Hematopoietic multipotent progenitor cell treated with erythropoietin and hydrocortisone succinate and interleukin-3 and kit ligand, for 6 days (in vitro differentiated cells): ENCODE measurements at places on chromosomes 12 and 14.
A peak's percentile ranks its signal among the peaks of the same experiment; 100 is the strongest.

DNA sequence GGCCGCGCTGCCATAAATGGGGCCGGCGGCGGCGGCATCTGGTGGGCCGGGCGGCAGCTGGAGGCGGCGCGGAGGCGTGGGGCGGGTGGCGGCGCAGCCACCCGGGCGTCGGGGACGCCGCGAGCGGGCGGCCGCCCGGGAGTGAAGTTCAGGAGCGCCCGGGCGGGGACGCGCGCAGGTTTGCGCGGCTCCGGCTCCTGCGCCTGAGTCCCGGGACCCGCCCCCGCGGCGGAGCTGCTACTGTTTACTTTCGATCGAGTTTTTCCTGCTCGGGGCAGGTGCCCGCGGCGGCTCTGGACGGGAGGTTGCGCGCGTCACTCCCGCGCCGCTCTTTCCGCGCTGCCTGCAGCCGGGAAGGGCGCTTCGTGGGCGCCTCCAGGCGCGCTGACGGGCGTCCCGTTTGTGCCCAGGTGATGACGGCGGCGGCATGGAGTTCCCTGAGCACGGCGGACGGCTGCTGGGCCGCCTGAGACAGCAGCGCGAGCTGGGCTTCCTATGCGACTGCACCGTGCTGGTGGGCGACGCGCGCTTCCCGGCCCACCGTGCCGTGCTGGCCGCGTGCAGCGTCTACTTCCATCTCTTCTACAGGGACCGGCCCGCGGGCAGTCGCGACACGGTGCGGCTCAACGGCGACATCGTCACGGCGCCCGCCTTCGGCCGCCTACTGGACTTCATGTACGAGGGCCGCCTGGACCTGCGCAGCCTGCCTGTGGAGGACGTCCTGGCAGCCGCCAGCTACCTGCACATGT, at the start of gene ZBTB42:
TSS of gene ZBTB42 (plus strand) at position 331 of the 749 bp plus-strand sequence. CDS start at position 428, 97 bp downstream.
- peak; percentile 69 for DNase-seq

- DNase-seq: peak; percentile 61
Measured at GRCh38 chr14:68719634-68720384, 73.1 kb downstream of the ZFP36L1 start.

DNA sequence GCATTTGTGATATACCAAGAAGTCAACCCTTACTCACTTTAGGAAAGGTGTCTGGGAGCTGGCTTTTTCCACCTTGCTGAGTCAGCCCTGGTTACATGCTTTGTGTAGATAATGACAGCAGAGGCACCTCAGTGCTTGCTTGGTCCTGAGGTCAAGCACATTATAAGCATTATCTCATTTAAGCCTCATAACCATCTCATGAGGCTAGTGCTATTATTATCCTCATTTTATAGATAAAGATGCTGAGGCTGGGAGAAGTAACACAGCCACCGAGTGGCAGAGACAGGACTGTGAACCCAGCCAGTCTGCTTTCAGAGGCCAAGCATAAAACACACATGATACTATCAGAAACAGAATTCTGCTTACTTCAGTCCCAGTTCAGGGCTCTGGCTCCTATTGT, 29.4 kb downstream of the MAX start:
- peak; percentile 50 for DNase-seq

DNA sequence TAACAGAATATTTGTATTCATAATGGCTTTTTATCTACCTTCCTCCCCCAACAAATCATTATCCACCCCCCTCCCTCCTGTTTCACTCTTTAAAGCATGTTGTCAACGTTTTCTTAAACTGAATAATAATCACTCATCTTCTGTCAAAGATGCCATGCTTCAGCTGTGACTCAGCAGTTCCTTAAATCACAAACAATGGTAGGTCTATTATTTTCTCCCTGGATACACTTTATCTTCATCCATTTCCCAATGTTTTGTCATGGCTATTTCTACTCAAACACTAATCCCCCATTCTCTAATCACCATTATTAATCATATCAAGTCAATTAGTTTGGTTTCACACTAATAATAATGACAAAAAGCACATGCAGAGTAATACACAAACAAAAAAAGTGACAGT, 6.5 kb downstream of the CLEC12B start:
- peak; percentile 24 for DNase-seq

- DNase-seq: no peak
Measured at GRCh38 chr12:63424671-63425070, 243.6 kb downstream of the DPY19L2 start.

- no peak for DNase-seq
Measured at GRCh38 chr12:130436741-130437501, 99.2 kb downstream of the PIWIL1 start.

GRCh38 chr12:104758771-104759170, 199.3 kb downstream of the SLC41A2 start:
- no peak for DNase-seq

DNA sequence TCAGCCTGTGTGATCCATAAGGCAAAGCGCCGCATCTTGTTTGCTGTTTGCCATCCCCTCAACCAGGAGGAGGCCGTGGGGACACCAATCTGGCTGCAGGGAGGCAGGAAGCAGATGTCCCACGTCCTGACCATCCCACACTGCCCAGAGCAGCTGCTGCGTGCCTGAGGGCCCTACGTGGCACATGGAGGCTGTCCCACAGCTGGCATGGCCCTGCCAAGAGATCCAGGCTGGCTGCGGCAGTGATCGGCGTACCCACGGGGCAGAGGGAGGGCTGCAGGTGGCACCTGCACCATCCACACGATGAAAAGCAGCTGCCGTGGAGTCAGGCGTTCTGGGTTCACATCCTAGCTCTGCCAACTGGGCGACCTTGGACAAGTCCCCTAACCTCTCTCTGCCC, 42.0 kb downstream of the NCOR2 start:
- no peak for DNase-seq

GRCh38 chr12:95574799-95575452, 23.6 kb upstream of the USP44 start:
- peak; percentile 41 for DNase-seq

DNA sequence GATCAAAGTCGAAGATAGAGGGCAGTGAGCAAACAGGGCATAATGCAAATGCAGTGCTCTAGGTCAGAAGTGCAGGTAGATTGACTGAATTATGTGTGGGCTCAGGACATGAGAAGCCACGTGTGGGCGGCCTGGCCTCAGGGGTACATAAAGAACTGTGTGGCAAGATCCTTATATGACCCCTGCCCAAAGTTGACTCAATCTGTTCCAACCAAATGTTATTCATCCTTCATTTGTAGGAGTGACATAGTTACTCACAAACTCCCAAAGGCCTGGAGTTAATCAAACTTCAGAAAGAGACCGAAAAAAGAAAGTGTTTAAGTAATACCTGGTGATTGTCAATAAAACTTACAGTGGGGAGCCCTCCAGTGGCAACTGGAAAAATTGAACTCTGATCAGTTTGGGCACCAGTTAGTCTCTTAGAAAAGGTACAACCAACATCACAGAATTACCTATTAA, 150.4 kb upstream of the FAR2 start:
- DNase-seq: peak; percentile 36

- DNase-seq: peak; percentile 83
Measured at GRCh38 chr14:103091041-103091882, 3.3 kb upstream of the EXOC3L4 start.

DNA sequence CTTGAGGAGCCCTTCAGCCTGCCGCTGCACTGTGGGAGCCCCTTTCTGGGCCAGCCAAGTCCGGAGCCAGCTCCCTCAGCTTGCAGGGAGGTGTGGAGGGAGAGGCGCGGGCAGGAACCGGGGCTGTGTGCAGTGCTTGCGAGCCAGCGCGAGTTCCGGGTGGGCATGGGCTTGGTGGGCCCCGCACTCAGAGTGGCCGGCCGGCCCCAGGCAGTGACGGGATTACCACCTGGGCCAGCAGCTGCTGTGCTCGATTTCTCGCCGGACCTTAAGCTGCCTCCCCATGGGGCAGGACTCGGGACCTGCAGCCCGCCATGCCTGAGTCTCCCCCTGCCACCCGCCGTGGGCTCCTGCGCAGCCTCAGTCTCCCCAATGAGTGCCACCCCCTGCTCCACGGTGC, 116.9 kb downstream of the PAWR start:
- DNase-seq: no peak

DNA sequence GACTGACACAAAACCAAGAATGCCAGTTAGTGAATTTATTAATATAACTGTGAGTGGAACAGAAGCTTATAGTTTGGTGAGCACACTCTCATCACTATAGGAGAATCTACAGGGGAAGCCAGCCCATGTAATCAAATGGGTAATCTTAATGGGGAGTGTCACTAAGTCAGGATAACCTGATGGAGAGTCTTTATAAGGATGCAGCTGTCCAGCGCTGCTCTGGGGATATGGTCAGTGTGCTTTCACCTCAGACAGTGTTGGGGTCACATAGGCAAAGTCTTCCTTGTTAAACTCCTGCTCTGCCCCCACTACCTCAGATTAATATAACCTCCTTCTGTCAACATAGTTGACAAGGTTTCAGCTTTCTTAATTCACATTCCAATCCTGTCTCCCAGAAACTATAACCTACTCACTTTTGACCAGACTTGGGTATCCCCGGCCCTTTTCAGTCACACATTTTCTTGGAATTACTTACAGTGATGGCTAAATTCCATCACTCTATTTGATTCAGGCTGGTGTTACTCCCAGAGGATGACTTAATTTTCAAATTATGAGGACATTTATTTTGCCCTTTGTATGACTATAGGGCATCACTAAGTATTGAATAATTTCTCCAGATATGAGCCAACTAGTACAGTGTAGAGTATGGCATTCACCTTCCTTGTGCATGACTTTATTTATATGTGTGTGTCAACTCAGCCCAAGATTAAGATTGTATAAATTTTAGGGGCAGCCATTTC, 13.2 kb downstream of the STK38L start:
- DNase-seq: no peak

DNA sequence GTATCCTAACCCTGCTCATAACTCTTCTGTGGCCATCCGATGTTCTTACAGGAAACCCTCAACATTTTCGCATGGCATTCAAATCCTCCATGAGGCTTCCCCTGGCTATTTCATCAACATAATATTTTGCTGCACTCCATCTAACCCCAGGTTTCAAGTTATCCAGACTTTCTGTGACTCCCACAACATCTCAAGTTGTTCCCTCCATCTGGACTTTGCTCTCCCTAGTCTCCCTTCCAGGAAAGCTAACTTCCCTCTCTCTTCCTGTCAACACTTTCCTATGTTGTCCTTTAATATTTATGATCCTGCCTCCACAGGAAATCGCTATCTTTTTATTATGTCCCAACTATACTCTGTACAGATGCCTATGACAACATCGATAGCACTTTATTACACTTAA, 146.1 kb downstream of the METTL25 start:
- DNase-seq: no peak

DNA sequence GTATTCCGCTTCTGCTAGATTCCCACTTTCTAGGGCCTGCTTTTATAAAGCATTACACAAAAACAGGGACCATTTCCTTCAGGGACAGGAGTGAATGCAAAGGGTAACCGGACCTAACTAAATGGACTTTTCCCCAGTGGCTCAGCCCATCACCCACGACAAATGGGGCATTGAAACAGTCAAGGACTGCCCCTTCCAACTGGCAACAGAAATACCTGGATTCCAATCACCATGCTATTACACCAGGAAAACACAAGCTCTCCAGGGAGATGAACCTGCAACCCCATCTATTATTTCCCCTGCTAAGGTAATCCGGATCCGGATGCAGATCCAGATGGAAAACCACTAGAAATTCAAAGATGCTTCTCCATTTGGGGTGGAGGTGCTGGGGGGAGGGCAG, 1.0 kb downstream of the MPHOSPH9 start:
- DNase-seq: no peak

DNA sequence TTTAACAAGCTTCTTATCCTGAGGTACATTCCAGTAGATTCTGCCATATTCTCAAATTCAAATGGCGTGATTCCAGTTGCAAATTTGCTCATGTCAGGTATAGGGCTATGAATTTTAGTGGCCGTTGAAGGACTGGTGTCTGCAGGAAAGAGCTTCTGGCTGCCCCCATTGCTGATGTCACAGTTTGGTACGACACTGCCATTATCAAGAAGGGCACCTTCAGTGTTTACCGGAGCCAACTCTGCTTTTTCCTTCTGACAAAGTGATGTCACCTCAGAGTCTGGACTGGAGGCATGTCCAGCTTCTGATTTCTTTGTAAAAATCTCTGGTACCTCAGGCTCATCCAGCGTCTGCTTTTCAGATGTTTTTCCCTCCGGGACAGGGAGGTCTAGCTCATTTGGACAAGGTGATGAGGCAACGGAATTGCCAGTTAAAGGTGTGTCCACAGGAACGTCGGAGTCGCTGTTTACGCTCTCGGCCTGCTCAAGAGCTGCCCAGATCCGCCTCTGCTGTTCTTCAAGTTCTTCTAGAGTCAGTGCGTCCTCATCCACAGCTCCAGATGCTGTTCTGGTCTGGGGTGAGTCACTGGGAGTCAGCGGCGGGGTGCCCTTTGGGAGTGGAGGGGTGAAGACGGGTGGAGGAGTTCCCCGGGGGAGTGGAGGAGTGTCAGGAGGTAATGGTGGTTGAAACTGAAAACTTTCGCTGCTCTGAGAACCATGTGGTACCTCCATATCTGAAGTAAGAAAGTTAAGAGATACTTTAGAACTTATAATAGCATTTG, 27.0 kb downstream of the ZCCHC8 start:
- no peak for DNase-seq
